ENCODE measurements at places on chromosomes 16 and 17. TPM values are rescaled to one million over a fixed set of nuclear protein-coding genes. Genes with fewer than 3 reads are reported as not detected.

DNA sequence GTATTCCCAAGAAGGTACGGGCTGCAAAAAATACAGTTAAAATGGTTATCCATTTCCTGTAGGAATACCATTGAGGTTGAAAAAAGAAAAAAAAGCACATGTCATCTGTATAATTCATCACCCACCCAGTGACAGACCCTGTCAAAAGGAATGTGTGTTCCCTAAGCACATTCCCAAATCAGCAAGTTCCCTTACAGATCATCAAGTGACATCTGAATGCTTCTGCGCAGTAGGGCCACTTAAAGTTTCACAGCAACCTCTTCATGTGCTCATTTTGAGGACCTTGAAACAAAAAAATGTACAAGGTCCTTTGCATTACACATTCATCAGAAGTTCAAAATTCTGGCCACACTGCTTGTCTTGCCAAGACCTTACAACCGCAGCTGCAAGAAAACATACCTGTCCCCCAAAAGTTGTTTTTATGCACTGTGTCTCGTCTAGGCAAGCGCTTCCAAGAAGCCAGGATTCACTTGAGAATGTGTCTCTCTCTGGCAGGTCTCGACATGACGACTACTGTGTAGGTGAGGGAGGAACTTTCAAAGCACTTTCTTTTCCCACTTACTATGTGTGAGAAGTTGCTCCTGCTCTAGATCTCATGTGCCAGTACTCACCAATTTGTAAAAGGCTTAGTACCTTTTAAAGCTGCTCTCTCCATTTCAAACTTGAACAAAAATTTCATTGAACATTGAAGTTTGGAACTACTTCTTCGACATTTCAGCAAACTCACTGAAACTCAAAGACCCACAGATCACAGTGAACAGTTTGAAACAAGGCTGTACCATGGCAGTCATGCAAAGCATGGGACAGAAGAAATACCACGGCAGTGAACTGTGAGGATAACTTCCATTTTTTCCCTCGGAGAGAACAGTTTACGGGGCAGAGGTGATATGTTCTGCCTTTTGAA lies 4.3 kb upstream of the POLG2 start:
- DNase-seq, result no peak

GRCh38 chr16:556474-557173 lies 3.6 kb upstream of the PRR35 start:
- DNase-seq, result no peak

GRCh38 chr16:23024044-23024443 lies 125.2 kb downstream of the USP31 start:
- no peak for DNase-seq

- no peak for DNase-seq
Observed at GRCh38 chr16:71727551-71728324, 3.2 kb upstream of the PHLPP2 start.

DNA sequence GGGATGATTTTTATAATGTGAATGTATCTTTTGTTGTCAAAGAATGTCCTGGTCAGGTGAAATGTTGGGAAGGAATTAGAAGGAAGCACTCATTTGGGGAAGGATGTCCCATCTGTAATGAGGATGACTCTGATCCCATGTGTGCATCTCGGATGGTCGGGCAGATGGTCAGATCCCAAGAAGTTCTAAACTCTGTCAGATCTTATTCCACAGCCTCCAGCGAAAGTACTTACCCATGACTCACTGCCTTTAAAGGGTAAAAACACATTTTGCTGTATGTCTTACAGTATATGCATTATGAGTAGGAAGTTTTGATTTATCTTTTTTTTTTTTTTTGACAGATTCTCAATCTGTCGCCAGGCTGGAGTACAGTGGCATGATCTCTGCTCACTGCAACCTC lies 548 bp upstream of the KRTAP4-11 start:
- DNase-seq, result no peak

The ZSCAN10 gene
- polyA plus RNA-seq, result 0.07 TPM

The SPNS2 gene
- polyA plus RNA-seq, result 6.0 TPM

Data from psoas muscle (tissue), 8 donors.